ENCODE measurements at places on chromosomes 16 and 17.

GRCh38 chr17:75344666-75345065 is 55.4 kb upstream of the SLC25A19 start:
- DNase-seq: peak; percentile 75

DNA sequence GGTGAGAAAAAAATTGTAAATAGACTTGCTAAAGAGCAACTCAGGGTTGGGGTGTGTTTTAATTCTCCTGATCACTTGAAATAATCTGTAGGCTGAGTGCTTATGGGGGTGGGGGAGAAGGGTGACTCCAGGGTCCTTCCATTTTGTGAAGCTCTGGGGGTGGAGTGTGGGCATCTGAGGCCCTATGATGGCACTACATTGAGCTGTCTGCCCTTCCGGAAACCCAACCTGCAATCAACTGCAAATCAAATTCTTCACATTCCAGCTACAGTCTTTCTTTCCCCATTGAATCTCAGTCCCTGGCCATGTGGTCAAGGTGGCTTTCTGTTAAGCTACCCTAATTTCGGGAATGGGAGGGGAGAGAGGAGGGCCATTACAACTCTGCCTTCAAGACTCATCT is 6.0 kb upstream of the CDC6 start:
- DNase-seq: no peak

GRCh38 chr16:24610416-24610755 is 71.0 kb downstream of the RBBP6 start:
- no peak for DNase-seq

DNA sequence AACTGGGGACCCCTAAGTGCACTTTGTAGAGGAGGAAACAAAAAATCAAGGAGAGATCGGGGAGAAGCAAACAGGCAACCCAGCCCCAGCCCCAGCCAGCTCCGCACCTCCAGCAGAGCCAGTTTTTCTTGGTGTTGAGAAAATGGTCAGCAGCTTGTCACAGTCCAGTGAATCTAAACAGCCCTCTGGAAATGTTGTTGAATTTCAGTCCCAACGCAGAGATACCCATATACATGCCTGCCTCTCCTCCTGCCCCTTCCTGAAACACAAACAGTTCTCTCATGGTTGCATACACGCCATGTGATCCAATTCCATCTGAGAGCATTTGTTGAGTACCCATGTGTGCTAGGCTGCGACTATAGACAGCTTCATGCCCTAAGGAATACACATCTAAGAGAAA is 42.4 kb upstream of the LHX1 start:
- no peak for DNase-seq

Measured in D341Med (cell line).